Stimulated activated CD8-positive, alpha-beta memory T cell treated with anti-CD3 and anti-CD28 coated beads, Interleukin-15, amount 100 ng/mL, for 1 hour (primary cell): ENCODE measurements at places on chromosomes 13 and 19.

DNA sequence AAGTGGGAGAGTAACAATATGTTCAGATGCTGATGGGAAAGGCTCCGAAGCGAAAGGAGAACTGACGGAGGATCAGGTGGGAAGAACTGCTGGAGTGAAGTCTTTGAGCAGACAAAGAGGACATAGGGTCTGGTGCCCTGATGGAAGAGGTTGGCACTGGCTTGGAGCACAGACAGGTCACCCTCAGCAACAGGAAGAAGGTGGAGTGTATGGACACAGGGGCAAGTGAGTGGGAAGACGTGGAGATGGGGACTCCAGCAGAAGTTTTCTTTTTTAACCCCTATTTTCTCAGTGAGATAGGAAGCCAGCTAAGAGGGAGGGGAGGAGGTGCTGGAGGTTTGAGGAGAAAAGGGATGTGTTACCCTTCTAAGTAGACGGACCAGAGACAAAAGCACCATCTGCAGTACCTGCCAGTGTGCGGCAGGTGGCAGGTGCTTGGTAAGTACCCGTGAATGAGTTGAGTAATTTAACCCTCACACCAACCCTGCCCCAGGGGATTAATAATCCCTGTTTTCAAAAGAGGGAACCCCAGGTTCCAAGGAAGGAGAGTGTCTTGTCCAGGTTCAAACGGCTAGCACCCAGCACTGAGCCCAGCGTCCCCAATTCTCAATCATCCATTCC, 11.2 kb downstream of the HAS1 start:
- DNase-seq: no peak

- no peak for DNase-seq
Measured at GRCh38 chr19:46720503-46721239, 3.8 kb upstream of the PRKD2 start.

DNA sequence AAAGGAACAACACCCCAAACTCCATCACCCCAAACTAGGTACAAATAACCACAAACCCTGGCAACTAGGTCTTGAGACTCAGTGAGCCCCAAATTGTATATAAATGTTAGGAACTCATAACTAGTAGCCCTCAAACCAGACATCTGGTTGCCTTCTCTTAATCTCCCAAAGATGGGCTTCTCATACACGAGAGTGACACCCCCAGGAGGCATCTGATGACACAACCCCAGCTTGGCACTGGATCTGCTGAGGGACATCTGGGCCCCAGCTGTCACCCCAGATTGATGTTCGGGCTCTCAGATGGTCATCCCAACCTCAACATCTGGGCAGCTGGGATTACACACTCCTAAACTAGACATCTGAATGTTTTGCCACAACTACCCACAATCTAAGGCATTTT, 14.8 kb downstream of the RABAC1 start:
- no peak for DNase-seq

DNA sequence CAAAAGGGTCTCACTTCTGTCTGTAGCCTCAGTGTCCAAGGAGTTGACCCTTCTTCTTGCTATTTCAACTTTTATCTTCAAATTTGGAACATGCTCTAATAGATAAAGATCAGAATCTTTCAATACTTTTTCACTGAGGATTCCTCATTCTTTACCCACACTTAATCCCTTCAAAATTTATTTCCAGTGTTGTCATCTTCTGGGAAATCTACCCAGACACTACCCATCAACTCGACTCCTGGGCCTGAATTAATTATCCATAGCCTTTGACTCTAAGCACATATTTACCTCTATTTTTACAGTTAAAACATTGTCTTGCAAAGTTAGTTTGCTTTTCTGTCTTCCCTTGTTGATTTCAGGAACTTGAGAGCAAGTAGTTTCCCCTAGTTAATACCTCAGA, 1022.5 kb downstream of the PCDH9 start:
- DNase-seq: no peak

DNA sequence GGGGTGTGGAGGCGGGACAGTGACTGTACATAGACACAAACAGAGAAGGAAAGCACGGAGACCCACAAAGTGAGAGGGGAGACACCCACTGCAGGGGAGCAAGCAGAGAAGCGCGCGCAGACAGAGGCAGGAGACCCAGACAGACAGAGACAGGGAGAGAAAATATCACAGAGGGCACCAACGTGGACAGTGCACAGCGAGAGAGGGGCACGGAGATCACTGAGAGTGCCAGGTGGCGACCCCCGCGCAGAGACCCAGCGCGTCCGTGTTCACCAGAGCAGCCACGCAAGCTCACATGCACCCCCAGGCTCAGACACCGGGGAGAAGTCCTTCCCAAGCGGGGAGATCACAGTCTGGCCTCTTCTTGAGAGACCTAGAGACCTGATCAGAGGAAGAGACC, 1.4 kb upstream of the CACNG7 start:
- DNase-seq: no peak

- no peak for DNase-seq
Measured at GRCh38 chr13:57630661-57631595, 616 bp upstream of the PCDH17 start.

DNA sequence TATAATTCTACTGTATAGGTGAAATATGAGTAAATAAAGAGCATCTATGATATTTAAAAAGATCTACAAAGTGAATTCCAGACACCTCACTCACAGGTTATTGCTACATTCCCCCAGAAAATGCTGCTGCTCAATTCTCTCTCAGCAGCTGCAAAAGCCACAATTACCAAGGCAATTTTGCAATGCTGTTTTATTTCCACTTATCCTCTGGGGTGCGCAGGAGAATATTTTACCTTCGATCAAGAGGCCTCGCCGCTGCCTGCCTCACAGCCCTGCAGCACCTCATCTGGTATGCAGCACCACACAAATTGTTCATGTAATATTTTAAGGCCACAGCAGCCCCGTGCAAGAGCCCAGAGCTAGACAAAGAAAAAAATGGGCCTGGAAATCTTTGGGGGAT, 333.2 kb downstream of the DNAJC15 start:
- DNase-seq: no peak

DNA sequence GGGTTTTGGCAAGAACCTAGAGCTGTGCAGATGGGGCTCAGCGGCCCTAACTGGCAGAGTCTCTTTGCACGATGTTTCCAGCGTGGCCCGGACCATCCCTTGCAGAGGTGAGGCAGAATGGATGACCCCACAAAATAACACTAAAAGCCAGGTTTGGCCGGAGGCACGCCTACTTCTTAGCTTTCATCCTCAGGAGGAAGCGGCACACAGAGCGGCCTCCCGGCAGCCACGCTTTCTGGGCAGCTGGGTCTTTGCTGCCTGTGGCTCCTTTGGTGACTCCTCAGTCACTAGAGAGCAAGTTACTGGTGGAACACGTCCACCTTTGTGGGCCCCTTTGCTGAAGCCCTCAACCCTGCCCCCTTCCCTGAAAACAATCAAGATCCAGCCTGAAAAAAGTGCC, 25.2 kb downstream of the TEX29 start:
- DNase-seq: no peak

DNA sequence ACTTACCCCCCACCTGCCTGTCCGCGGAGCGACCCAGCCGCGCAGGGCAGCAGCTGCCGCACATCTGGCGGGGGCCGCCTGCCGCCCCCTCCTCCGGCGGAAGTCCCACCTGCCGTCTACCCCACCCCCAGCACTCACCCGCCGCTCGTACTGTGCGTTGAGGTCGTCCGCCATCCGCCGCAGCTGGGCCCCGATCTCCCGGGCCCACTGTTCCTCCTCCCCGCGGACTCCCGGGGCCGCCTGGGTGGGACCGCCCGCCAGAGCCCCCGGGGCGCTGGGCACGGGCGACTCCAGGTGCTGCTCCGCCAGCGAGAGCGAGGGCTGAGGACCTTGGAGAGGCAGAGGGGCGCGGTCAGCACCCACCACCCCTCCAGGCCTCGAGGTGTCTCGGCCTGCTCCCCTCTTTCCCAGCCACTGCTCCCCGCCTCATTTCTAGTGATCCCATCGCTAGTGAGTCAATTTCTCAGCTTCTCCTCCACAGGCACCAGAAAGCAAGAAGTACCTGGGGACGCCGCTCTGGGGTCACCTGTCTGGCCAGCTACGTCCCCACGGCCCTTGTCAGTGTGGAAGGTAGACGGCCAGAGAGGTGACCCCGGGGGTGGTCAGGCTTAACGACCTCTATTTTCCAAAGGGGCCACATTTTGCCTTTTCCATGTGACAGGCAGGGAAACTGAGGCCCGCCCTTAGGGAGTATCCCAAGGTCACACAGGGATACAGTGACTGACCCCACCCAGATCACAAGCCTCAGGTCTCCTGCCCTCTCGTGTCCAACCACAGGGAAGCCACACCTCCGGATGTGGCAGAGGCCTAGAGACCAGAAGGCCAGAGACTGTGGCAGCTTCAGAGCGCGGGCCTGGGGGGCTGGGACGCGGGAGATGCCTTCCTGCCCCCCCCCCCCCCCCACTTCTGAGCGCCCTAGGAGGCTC, 4.3 kb downstream of the BBC3 start:
- DNase-seq: no peak

DNA sequence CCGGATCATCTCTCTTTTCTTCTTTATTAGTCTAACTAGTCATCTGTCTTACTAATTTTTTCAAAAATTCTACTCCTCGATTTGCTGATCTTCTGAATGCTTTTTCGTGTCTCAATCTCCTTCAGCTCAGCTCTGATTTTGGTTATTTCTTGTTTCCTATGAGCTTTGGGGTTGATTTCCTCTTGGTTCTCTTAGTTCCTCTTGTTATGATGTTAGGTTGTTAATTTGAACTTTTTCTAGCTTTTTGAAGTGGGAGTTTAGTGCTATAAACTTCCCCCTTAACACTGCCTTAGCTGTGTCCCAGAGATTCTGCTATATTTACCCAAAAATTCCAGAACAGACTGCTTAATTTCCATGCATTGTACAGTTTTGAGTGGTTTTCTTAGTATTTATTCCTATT, 3.4 kb downstream of the FCAR start:
- no peak for DNase-seq

- DNase-seq: no peak
Measured at GRCh38 chr13:111484141-111484925, 163.9 kb downstream of the TEX29 start.

DNA sequence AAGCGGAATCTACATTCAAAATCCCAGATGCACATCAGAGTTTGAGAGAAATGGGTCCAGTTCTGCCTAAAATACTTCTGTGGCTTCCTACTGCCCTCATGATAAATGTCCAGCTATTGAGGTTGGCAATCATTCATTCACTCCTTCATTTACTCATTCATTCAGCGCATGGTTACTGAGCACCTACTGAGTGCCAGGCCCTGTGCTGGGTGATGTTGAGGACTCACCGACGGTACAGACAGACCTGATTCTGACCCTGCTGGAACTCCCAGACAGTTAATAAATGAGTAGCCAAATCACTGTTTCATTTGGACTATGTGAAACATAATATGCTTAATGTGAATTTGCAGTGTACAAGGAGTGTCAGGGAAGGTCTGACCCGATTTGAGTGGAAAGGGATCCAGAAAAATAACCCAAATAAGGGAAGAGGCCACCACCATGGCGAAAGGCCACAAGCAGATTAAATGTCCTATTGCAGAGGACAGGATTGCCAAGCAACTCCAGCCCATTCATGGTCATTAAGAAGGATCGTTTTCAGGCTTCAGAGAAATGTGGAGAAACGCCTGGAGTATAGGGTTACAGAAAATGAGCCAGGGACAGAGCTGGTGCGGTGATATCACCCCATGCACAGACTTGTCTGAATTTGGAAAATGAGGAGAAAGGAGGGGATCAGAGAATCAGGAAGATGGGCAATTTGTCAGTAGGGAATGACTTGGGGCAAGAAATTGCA, 20.5 kb downstream of the DYRK1B start:
- DNase-seq: no peak

- DNase-seq: no peak
Measured at GRCh38 chr13:80946008-80946802, 605.3 kb upstream of the SPRY2 start.

GRCh38 chr13:86567119-86567518, 767.9 kb upstream of the SLITRK6 start:
- DNase-seq: no peak

DNA sequence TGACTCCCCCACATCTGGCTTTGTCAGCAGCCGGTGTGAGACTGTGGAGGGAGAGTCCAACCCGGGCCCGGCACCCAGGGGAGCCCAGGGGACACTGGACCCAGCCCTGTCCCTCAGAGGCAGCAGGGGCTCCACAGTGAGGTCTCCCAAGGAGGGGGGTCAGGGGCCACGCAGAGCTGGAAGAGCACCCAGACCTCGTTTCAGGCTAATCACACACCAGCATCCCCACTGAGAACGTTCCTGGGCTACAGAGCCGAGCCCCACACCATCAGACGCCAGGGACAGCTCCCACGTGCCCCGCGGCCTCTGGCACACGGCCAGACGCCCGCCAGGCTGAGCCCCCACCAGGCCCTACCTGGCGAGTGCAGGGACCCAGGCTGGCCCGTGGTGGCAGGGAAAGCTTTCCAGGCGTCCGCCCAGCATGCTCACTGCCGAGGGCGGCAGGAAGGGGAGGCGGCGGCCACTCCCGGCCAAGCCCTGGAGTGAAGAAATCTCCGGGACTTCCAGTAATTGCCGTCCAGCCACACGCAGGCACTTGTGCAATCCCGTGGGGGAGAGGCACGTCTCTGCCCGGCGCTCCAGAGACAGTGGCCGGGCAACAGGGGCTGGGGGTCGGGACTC, 19.2 kb downstream of the SBNO2 start:
- no peak for DNase-seq

- DNase-seq: no peak
Measured at GRCh38 chr19:42762789-42763188, 2.7 kb downstream of the PSG8 start.

DNA sequence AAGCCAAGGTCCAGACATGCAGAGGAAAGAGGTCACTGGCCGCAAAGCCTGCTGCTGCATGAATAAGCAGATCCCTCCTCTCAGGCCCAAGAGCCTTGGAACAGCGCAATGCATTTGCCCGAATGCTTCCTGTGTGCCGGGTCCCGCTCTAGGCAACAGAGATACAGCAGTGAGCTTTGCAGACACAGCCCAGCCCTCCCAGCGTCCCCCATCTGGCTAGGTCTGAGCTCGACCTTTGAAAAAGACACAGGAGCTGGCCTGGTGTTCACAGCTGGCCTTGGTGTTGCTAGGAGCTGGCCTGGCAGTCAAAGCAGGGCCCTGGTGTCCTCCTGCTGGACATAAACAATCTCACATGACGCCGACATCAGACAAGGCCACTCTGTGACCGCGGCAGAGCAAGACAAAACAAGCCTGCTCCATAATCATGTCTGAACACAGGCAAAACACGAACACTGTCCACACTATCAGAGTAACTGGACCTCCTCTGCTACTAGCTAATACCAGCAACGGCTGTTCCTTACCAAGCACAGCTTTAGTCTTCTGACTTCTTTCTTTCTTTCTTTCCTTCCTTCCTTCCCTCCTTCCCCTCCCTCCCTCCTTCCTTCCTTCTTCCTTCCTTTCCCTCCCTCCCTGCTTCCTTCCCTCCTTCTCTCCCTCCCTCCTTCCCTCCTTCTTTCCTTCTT, 5.7 kb upstream of the PEX11G start:
- DNase-seq: no peak

- no peak for DNase-seq
Measured at GRCh38 chr13:53822136-53822535, 793.5 kb downstream of the OLFM4 start.

GRCh38 chr13:100544866-100545683, 43.5 kb downstream of the GGACT start:
- no peak for DNase-seq

DNA sequence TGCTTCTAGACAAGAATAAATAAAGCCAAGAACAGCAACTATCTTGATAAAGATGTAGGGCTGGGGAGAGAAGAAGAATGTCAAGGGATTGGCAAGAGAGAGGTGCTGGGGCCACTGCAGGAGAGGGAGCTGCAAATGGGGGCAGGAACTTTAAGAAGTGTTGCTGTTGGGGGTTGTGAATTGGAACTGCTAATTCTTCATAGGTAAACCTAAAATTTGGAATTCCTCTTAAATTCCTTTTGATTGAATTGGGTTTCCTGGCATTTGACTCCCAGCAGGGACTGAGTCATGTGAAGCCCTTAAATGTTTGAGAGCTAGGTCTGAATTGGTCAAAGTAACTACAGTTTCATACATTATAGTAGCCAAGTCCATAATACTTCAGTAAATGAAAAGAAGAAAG, 305.6 kb upstream of the TMTC4 start:
- no peak for DNase-seq
